ENCODE measurements at places on chromosomes 4 and X. TPM values are rescaled to one million over a fixed set of nuclear protein-coding genes. Genes with fewer than 3 reads are reported as not detected.

Gene C4orf50
- not detected for total RNA-seq

Gene NXF2B
- total RNA-seq = not detected

GRCh38 chr4:162727232-162727631 is 439.5 kb downstream of the NAF1 start:
- peak; percentile 23 for DNase-seq

Gene PAK3
- total RNA-seq = not detected

Gene RBM41
- total RNA-seq = 12.2 TPM

Gene TXK
- not detected for total RNA-seq

DNA sequence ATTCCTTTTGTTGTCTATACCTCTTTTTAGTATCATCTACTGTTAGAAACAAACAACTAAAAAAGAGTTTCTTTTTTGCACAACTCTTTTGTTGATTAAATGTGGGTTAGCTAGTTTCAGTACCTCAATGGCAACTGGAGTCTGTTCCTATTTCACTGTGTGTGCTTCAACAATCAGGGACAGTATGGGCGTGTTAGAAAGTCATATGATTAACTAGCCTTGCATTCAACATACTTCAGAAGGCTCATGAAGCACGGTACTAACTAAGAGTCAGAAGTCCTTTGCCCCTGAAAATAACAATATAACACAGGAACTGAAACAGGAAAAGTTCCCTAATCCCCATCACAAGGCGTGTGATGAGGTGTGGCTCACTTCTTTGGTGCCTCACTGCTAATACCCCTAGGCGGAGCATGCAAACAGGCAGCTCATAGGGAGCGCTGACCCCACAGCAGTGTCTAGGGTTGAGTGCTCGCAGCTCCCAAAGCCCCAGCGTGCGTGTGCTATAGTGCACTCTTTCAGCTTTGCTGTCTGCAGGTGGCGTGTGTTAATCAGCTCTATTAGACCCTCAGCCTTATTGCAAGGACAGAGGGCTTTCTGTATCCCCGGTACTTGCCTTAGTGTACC is 203.1 kb upstream of the NDST3 start:
- no peak for DNase-seq

DNA sequence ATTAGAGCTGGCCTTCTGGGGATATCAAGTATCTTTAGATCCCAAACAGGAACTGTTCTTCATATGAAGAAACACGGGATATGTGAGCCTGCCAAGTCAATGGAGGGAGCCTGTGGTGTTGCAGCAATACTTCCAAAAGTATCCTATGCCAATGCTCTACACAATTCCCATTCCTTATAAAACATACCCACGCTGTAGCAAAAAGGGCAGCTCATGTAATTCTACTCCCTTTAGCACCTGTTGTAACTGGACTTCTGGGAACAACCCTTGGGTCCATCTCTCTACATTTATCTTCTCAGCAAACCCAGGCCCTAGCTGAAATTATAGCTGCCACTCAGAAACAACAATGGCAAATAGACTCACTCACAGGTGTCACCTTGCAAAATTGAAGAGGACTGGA is 12.5 kb upstream of the NAF1 start:
- DNase-seq = no peak

- no peak for DNase-seq
Measured at GRCh38 chr4:70714079-70714887, 7.5 kb upstream of the RUFY3 start.

- DNase-seq = no peak
Measured at GRCh38 chr4:15951781-15952180, 11.2 kb downstream of the FGFBP2 start.

Gene CYLC1
- total RNA-seq = not detected

DNA sequence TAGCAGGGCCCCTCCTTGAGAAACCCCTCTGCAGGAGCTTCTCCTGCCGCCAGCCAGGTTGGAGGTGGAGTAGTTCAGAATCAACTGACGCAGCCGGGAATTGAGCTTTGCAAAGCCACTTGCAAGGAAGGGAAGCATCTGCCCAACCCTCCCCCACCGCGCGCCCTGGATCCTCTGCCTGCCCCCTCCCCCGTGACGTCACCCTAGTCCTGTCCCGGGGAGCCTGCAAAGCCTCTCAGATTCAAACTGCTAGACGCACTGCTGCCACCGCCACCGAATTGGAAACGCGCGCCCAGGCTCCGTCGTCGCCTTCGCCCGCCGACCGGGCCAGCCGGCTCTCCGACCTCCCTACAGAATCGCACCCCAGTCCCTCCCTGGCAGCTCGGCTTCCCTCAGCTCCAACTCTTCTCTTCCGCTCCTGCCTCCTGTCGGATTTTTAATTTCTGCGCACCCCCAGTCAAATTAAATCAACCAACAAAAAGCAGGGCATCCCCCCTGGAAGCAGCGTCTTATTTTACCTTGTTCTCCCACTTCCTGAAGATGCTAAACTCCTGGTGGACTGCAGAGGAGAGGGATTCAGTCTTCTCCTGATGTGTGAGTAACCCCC is 3.8 kb downstream of the SLITRK2 start:
- DNase-seq = no peak

- DNase-seq = no peak
Measured at GRCh38 chr4:66653937-66654336, 891.4 kb downstream of the CENPC start.

DNA sequence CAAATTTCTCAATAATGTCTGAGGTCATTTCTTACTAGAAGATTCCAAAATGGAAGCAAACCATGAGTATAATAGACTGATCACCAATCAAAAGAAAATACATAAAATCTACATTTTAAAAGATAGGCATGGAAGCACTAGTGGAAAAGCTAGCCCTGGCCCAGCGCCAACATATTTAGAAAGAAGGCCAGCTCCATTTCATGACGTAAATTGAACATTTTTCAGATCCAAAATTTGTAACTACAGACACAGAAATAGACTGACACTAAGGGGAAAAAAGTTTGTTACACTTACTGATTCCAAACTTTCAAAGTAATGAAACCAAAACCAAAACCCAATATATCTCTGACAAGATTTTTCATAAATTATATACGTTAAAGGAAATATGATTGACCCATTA is 117.7 kb downstream of the ADAMTS3 start:
- DNase-seq = no peak

DNA sequence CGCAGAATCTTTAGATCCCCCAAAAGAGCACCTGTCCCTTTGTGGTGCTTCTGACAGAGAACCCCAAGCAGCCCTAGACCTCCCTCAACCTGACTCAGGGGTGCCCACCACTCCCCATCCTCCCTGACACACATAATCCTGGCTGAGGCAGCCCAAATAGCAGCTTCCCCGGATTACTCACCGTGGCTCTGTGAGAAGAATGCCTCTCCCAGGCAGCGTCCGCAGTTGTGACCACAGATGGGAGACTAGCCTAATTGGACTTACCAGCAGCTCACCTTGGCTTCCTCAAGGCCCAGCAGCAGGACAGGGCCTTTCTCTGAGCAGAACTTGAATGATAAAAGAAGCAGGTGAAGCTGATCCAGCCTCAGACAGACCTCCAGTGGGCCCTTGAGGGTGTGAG is 10.3 kb upstream of the ODAPH start:
- DNase-seq = no peak

Gene CXCL13
- total RNA-seq = not detected

GRCh38 chrX:112967341-112967740 is 126.7 kb upstream of the AMOT start:
- DNase-seq = no peak

DNA sequence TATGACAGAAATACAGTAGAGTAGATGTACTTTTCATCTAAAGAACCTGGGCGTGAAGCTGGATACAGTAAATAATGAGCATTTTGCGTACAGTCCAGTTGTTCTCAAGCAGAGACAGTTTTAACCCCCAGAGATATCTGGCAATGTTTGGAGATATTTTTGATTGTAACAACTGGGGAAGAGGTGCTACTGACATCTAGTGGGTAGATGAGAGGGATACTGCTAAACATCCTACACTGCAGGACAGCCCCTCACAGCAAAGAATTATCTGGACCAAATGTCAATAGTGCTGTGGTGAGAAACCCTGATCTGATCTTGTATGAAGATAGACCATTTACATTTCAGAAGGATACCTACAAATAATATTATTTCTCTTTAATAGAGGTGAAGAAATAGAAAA is 200.2 kb upstream of the FAM47A start:
- DNase-seq = no peak

Gene LRIT3
- total RNA-seq = not detected

- no peak for DNase-seq
Measured at GRCh38 chr4:42350611-42351182, 46.6 kb upstream of the SHISA3 start.

Gene ATP8A1
- not detected for total RNA-seq

DNA sequence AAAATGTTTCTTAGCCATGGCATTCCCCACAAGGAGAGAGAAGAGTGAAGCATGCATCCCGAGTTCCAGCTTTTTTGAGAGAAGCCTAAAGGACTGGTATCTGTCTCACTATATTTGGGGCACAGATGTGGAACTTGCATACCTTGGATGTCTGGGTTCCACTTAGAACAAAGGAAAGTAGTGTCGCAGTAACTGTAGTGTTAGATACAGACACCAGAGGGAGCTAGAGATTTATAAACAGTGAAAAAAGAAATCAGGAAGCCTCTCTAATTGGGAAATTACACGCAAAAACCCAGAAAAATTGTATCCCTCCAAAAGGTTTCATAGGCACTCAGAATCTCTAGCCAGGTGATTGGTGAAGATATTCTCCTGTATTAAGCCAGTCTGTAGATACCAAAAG is 34.4 kb downstream of the AGTR2 start:
- DNase-seq = no peak

GRCh38 chr4:153432965-153433753 is 33.0 kb upstream of the TMEM131L start:
- peak; percentile 77 for DNase-seq

Gene RNF175
- 0.59 TPM for total RNA-seq

Gene CDX4
- not detected for total RNA-seq

Gene SLC25A43
- total RNA-seq = 16.4 TPM

Gene IBSP
- total RNA-seq = not detected

Gene CTSO
- total RNA-seq = 0.63 TPM

DNA sequence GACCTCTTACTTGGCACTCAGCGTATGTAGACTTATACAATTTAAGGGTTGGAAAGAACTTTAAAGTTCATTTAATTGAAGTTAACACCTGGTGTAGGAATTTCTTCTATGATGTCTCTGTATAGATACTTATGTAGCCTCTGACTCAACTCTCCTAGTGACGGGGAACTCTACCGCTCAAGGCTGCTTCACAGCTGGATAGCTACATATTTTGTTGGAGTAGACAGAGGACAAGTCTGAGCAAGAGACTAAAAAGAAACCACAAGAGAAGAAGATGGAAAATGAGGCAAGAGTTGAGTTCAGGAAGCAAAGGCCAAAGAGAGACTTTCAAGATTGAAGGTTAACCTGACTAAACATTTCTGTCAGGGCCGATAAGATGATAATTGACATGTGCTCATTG is 52.6 kb downstream of the GPR50 start:
- no peak for DNase-seq

GRCh38 chrX:47958761-47959342 is 44.9 kb downstream of the ZNF182 start:
- no peak for DNase-seq

GRCh38 chr4:138182838-138183426 is 59.2 kb downstream of the SLC7A11 start:
- no peak for DNase-seq

Gene OTC
- total RNA-seq = not detected

Gene ZAR1
- not detected for total RNA-seq

Gene PPP2R2C
- total RNA-seq = 3.3 TPM

DNA sequence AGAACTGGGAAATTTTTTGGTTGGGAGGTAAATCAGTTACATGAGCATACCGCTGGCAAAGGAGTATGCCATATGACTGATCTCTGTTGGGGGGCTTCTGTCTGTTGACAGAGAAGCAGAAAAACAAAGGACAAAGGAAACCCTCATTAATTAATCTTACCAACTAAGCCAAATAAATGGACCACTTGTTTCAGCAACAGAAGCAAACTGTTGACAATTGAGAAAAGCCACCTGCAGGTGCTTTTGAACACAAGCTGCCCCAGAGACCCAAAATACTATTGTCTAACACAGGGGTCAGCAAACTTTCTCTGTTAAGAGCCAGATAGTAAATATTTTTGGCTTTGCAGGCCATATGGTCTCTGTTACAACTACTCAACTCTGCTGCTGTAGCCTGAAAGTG is 7.0 kb upstream of the FRYL start:
- no peak for DNase-seq

Gene FAM184B
- 0.10 TPM for total RNA-seq

DNA sequence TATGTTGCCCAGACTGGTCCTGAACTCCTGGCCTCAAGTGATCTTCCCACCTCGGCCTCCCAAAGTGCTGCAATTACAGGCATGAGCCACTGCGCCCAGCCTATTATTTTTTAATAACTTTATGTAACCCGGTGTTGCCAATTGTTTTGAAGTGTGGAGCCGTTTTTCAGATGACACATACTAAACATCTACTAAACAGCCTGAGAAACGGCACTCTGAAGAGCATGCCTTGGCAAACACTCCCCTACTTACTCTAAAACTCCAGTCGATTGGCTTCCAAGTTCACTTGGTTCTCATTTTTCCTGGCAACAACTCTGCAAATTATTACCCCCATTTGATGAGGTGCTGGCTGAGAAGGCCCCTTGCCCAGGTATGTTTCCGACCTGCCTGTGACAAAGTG is 131.1 kb downstream of the GPR143 start:
- DNase-seq = no peak

GRCh38 chr4:14196131-14196530 is 568.6 kb upstream of the BOD1L1 start:
- peak; percentile 46 for DNase-seq

- no peak for DNase-seq
Measured at GRCh38 chr4:41384992-41385391, 128.3 kb downstream of the UCHL1 start.

Gene CORIN
- total RNA-seq = not detected

All from MG63 (cell line).